ENCODE measurements at places on chromosomes 16 and 17.

GRCh38 chr17:72117535-72118334 is 3.1 kb upstream of the SOX9 start:
- DNase-seq: no peak

DNA sequence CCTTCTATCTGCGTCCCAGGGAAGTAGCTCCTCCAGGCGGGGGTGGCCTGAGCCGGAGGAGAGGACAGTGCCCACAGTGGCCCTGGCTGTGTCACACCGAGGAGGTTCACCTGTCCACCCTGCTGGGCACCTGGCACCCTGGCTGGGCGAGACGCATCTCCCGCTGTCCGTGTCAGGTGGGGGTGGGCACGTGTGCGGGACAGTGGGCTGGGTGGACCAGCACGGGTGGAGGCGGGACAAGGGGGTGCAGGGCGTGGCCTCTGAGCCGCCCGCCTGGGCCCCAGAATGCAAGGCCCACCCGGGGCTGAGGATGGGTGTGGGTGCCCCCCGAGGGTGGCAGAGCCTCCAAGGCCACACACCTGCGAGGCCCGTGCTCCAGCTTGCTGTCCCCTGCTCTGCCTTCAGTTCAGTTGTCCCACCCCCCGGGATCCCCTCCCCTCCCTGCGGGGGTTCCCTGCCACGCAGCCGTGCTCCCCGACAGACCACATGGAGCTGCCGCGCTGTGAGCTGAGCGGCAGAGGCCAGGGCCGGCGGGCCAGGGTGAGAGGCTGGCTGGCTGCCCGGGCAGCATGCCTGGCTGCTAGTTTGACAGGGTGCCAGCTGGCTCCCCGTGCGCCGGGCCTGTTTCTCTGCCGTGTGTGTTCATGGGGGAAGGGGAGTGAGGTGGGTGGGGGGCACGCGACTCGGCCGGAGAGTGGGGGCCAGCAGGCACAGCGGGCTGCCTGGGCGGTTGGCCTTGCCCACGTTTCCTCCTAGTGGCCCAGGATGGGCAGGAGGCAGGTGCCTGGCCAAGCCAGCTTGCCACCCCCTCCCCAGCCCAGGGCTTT is 33.9 kb downstream of the BAHCC1 start:
- DNase-seq: peak; percentile 42

- DNase-seq: no peak
Observed at GRCh38 chr17:41689497-41690299, 1.0 kb downstream of the EIF1 start.

GRCh38 chr17:80254396-80255251 is 6.0 kb upstream of the RNF213 start:
- peak; percentile 68 for DNase-seq

Measured in AG04450 (cell line).